ENCODE measurements at places on chromosomes 12 and 14.

- DNase-seq: no peak
These were observed 2.3 kb upstream of the ADSS1 start for GRCh38 chr14:104721505-104722431.

- no peak for DNase-seq
These were observed 7.0 kb downstream of the SERPINA1 start for GRCh38 chr14:94381149-94382030.

DNA sequence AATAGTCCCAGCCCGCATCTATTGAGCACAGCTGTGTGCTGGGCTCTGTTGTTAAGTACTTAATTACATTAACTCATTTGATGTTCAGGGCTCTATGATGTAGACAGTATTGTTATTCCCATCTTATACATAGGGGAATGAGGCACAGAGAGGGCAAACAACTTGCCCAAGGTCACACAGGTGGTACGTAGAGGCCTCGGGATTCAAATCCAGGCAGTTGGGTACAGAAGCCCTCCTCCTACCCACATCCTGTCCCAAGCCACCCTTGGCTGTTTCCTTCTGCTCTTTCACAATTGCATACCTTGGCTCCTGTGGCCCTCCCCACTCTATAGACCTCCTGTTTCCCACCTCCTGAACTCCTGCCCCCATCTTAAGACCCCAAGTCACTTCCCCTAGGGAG, 10.0 kb upstream of the GPR68 start:
- no peak for DNase-seq

- no peak for DNase-seq
These were observed 140.0 kb downstream of the DAD1 start for GRCh38 chr14:22448905-22449599.

DNA sequence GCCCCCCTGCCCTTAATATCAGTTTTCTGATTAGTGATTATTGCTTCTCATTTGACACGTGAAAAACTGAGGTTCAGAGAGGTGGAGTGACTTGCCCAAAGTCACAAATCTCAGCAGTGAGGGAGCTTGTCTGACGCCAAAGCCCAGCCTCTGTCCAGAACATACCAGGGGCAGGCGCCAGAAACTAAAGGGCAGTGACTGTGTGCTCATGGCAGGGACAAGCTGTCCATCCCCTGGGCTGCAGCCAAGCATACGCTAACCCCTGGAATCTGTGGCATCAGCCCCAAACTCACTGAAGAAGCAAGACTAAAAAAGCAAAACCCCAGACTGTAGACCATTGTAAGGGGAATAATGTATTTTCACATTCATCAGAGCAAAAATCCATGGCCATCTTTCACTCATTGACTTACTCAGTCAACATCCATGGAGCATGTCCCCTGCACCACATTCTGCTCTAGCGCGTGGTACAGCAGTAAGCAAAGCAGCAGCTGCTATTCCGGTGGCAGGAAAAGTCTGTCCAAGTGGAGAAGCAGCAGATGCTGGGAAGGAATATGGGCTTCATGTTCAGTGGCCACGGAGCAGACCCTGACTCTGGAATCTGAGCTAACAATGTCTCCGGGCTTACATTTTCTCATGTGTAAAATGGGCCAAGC, 1.5 kb upstream of the SERPINA4 start:
- DNase-seq: no peak

DNA sequence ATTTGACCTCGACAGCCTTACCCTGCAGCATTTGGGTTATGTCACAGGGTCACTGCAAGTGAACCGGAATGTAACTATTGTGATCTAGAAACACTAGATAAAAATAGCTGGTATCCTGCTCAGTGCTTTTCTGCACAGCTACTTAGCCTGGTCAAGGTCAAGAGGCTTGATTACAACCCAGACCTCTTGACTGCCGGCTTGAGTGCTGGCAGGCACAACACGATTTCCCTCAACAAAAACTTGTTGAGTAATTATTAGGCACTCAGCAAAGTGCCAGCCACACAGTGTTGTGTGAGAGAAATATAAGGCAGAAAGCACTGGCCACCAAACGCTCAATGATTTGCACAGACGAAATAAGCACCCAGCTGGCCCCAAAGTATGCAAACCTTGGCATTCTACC, 156.7 kb downstream of the NUAK1 start:
- DNase-seq: no peak

GRCh38 chr12:100504804-100505203, 31.1 kb downstream of the NR1H4 start:
- DNase-seq: no peak

GRCh38 chr14:86999036-86999435, 993.9 kb downstream of the GALC start:
- DNase-seq: no peak

GRCh38 chr12:114166362-114166761, 200.2 kb upstream of the RBM19 start:
- no peak for DNase-seq
